ENCODE measurements at places on chromosomes 7 and 10.

DNA sequence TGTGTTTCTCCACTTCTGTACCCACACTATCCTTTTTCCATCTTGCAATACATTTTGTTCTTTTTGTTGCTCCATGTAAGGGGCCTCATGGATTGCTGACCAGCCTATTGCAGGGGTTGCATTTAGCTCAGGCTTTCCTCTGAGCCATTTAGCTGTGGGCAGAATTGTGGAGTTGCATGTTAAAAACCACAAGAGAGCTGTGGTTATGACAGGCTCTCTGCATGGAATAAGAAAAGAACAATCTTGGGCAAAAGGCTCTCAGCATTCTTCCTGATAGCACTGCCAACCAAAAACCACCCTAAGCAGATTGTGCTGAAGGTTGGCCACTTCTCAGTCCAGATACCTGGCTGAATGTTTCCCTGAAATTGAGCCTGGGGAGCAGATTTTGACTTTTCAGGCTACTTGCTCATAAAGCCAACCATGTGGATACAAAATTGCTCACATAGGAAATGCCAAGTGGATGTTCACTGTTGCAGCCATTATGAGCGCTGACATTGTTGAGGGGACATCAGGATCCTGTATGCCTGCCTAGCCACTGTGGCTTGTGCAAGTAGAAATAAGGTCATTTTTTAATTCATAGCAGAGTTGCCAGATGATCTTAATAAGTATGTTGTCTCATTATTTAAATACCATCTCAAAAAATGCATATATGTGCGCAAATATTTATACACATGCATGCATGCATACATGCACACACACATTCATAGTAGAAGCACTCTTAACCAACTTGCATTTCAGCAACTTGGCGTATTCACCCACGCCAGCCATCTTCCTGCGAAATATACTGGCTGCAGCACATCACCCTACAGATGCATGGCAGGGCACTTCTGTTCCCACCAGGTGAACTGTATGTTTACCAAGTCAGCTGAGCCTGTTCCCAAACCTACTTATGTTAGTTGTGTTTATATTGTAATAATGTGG lies 695.4 kb downstream of the LRMDA start:
- no peak for DNase-seq

- DNase-seq: no peak
These were observed 48.4 kb downstream of the MPP7 start for GRCh38 chr10:28254290-28254985.

DNA sequence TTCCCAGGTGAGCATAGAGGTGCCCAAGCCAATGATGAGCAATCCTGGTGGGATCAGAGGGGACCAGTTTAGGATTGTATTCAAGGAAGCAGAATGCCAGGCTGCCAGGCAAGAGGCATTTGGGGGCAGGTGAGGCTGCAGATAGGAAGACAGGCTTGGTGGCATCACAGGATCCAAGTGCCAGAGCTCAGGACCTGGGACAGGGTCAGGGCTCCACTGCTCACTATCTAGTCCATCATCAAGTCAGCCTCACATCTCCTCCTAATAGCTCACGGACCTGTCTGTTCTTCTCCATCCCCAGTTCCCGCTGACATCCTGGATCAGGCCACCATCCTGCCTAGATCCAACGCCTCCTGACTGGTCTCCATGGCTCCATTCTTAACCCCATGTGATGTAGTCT lies 47.6 kb downstream of the CYP26A1 start:
- DNase-seq: no peak

- no peak for DNase-seq
These were observed 21.2 kb downstream of the CAV1 start for GRCh38 chr7:116546054-116546453.

DNA sequence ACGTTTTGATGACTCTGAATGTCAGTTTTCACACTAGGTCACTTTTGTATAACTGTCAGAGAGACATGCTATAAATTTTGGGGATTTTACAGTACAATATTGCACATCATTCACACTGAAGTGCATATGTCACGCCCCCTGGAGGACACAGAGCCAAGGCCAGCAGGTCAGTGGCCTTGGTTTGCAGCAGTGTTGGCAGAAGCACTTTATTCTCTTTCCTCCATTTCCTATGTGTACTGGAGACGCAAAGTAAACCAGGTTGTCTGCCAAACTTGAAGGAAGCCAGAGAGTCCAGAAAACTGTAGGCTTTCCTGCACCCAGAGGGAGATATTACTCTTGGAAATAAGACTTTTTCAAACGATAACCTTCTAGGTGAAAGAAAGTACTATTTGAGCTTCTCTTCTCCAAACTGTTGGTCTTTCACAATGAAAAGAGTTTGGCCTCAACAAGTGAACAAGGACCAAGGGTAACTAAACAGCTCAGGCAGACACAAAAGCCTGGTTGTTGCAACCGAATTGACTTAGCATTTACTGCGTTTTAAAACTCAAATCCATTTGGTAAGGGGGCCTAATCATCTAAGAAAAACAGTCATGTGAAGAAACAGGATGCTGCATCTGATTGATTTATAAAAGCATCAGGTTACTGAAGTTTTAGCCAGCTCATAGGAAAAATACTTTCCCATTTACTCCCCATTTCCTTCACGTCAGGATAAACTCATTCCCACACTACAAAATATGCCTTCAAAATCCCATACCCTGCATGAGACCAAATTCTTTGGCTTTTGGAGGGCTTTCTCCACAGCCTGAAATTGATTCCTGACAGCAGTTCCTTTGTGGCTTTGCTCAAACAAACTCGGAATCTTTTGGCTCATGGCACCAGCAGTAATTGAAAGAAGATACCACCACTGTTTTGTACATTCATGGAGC lies 83.0 kb upstream of the SEC61G start:
- no peak for DNase-seq

DNA sequence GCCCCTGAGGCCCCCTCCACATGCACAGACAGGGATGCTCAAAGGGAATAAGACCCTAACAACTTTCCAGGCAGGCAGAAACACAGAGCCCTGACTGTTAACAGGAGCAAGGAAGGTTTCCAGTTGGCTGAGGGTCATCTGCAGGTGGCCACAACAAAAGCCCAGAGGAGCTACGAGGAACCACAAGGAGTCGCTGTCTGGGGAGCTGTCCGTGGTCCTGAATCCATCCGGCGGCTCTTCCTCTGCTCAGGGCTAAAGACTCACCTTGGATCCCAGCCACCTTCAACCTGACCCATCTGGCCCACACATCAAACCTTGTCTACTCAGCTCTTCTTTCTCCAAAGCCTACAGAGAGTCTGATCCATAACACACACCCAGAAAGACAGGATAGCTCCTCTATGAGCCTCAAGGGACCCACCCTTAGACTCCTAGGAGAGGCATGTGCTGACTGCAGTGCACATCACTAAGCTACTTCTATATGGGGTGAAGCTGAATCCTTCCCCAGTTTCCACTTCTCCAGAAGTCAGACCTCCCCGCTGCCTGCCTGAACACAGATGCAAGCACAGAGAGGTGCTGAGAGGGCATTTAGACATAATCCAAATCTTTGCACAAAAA lies 104.0 kb downstream of the SLIT1 start:
- peak; percentile 19 for DNase-seq

GRCh38 chr7:130758429-130759056 lies 24.5 kb upstream of the KLF14 start:
- peak; percentile 37 for DNase-seq

DNA sequence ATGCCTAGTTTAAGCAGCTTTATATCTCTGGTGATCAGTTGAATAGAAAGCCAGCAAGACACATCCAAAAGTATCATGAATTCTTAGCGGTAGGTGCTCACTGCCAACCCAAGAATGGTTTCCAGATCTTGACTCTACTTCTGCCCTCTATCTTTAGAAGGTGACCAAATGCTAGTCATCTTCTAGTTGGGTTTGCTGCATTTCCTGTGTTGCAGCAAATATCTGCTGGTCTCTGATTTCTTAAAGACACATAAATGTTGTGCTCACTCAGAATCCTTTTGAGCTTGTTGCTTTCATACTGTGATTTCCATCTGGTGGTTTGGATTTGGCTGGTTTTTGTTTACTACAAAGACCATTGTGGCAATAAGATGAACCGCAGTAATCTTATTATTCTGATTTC lies 2.2 kb downstream of the CDC123 start:
- no peak for DNase-seq

- DNase-seq: no peak
These were observed 19.0 kb downstream of the SMURF1 start for GRCh38 chr7:99124751-99125504.

DNA sequence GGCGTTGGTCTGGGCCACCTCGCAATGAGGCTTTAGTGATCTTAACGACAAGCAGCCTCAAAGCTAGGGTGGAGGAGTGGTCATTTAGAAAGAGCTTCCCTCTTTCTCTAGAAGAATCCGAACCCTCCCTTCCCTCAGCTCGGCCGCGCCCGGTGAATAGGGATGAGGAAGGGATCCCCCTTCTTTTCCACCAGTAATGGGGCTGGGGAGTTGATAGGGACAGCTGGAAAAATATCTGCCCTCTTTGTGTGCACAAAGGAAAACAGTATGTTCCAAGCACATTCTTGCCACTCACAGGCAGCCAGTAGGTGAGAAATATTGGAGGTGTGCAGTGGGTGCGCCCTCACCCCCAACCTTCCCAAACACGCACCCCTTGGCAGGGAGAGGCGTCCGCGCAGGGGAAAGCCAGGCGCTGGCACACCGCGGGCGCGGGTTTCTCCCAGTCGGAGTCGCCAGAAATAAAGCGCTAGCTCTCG lies 6.5 kb downstream of the DLX5 start:
- DNase-seq: no peak

DNA sequence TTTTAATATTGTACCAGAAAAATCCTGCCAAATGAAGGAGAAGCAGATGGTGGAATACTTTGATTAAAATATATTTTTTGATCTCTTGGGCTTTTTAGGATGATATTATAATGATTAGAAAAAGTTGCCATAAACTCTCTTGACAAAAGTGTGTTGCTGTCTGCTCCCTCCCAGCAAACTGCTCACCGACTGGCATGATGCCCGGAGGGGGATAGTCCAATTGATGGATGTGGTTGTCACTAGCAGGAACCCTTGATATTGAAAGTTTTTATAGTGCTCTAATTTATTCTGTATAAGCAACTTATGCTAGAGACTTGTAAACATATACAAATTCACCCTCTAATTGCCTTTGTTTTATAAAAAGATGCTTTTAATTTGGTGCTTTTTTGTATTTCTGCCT lies 114.0 kb downstream of the DNAH11 start:
- DNase-seq: no peak

DNA sequence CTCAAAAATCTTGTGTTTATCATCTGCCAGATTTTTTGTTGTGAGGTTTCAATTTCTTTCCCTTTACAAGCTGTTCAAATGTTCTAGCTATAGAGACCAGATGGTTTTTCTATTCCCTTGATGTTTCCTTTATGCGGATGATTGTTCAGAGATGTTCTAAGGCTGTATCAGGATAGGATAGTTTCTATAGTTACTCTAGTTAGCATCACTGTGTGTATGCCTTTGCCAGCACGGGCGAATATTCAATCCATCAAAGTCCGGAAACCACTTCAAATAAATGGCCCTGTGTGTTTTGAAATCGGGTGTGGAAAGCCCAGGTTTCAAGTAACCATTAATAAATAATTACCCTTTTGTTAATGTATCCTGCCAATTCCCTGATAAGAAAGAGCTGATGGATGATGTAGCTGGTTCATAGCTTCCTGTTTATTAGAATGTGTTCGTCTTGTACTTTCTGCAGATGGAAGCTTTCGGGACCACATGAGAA lies 149.8 kb upstream of the PRKCQ start:
- no peak for DNase-seq

DNA sequence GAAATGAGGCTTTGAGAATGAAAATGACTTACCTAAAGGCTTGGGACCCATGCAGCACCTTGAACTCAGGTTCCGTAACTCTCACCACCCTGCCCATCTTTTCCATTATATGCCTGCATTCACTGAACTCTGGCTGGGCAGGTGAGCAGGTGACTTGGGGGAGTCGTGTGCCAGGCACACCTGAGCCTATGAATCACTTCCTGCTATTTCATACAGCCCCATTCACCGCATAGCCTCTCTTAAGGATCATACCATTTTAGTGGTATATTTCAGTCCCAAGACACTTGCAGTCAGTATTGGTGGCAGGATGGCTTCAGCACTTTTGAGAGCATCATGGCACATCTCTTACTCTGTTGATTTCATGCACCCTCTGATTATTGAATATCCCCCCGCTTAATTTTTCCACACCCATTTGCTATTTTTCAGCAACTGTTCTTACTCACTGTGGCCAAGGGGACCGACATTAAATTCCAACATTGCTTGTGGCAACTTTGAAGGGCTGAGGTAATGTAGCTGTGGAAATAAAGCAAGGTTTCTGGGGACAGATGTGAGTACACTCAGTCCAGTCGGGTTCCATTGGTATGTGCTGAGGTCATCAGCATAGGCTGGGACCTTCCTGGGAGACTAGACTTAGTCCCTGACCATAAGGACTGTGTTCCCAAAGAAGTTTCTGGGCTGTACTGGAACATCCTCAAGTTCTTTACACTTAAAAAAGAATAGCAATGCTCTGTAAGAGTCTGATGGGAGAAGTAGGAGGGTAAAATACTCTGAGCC lies 39.8 kb upstream of the ZNF438 start:
- no peak for DNase-seq

DNA sequence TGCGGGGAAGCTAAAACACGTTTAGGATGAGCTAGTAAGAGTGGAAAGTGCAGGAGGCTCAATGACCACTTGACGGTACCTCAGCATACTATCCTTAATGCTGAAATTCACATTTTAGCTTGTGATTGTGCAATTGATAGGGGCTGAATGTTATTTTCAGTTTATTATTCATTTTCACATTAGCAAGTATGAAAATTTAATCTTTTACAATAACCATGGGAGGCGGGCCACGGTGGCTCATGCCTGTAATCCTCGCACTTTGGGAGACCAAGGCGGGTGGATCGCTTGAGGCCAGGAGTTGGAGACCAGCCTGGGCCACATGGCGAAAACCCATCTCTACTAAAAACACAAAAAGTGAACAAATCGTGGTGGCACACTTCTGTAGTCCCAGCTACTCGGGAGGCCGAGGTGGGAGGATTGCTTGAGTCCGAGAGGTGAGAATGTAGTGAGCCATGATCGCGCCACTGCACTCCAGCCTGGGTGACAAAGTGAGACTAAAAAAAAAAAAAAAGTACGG lies 22.0 kb upstream of the ANLN start:
- no peak for DNase-seq

- DNase-seq: no peak
These were observed 35.0 kb downstream of the LAMB4 start for GRCh38 chr7:108094933-108095710.

DNA sequence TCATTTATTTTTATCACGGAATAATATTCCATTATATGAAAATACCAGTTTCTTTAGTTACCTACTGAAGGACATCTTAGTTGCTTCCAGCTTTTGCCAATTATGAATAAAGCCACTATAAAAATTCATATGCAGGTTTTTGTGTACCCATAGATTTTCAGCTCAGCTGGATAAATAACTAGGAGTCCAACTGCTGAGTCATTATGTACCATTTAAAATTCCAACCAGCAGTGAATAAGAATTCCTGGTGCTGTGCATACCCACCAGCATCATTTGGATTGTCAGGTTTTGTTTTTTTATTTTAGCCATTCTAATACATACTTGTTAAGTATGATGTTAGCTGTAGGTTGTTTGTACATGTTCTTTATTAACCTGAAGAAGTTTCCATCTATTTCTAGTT lies 14.5 kb downstream of the FAM24B start:
- no peak for DNase-seq

- DNase-seq: no peak
These were observed 237.1 kb upstream of the GALNT17 start for GRCh38 chr7:70894799-70895198.

- peak; percentile 23 for DNase-seq
These were observed 59.1 kb upstream of the SMNDC1 start for GRCh38 chr10:110363572-110364411.
